AG08396 (cell line): ENCODE measurements at places on chromosomes 1 and 21.

GRCh38 chr1:1569341-1569740 lies 5.3 kb downstream of the SSU72 start:
- no peak for DNase-seq

- DNase-seq, result peak; percentile 82
These were observed 22.8 kb downstream of the DHRS3 start for GRCh38 chr1:12594966-12595756.

- no peak for DNase-seq
These were observed 36.0 kb upstream of the GPR157 start for GRCh38 chr1:9164919-9165318.

GRCh38 chr1:58652651-58653184 lies 47.1 kb downstream of the MYSM1 start:
- peak; percentile 69 for DNase-seq

DNA sequence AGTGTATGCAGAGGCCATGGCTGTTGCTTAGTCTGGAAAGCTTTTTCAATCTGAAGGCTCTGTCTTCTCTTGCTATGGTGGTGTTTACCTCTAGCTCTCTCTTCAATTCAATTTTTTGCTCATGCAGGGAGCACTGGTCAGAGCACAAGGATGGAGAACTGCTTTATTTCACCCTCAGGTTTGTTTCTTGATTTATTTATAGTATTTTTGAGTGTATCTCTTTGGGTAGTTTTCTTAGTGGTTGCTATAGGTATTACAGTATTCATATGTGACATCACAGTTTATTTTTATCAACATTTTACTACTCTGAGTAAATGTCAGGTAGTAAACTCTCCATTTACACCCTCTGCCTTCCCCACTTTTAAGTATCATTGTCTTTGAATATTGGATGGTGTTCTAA lies 147.9 kb downstream of the RASAL2 start:
- no peak for DNase-seq

GRCh38 chr1:2061065-2061778 lies 11.0 kb downstream of the PRKCZ start:
- DNase-seq, result no peak

GRCh38 chr21:44357064-44357837 lies 3.8 kb downstream of the TRPM2 start:
- no peak for DNase-seq

DNA sequence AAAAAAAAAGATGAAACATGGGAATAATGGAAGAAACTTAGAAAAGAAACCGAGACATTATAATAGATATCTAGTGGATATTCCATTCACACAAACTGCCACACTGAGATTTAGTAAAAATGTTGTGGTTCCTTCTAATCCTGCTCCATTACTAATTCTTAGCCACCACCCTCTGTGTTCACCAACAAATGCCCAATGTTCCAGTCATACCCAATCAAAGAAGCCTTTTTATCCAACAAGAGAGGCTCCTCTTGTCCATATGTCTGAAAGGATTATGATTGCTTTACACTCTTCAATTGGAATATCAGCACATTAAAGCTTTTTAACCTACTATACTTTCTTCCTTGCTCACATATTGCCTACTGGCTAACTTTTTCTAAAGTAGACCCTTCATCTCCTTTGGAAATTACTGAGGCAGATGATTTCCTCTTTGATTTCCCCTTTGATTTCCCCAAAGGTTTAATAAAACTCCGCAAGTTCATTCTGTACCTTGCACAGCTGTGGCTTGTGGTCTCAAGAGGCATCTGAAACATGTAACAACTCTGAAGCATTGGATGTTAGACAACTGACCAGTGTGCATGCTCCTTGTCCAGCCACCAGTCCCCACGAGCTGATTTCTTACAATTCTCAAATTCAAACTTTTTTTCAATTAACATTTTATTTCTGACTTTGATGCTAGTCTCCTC lies 305.6 kb upstream of the LYPLAL1 start:
- DNase-seq, result no peak

- no peak for DNase-seq
These were observed 133.3 kb downstream of the PGBD5 start for GRCh38 chr1:230292689-230293389.

DNA sequence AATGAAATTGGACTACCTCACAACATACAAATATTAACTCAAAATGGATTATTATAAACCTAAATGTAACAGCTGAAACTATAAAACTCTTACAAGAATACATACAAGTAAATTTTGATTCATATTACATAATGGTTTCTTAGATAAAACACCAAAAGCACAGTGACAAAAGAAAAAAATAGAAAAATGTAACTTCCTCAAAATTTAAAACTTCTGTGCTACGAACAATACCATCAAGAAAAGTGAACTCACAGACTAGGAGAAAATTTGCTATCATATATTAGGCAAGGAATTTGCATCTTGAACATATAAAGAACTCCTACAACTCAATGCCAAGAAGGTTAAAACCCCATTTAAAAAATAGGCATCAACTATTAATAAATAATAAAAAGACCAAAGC lies 31.2 kb downstream of the ANGPTL3 start:
- no peak for DNase-seq

DNA sequence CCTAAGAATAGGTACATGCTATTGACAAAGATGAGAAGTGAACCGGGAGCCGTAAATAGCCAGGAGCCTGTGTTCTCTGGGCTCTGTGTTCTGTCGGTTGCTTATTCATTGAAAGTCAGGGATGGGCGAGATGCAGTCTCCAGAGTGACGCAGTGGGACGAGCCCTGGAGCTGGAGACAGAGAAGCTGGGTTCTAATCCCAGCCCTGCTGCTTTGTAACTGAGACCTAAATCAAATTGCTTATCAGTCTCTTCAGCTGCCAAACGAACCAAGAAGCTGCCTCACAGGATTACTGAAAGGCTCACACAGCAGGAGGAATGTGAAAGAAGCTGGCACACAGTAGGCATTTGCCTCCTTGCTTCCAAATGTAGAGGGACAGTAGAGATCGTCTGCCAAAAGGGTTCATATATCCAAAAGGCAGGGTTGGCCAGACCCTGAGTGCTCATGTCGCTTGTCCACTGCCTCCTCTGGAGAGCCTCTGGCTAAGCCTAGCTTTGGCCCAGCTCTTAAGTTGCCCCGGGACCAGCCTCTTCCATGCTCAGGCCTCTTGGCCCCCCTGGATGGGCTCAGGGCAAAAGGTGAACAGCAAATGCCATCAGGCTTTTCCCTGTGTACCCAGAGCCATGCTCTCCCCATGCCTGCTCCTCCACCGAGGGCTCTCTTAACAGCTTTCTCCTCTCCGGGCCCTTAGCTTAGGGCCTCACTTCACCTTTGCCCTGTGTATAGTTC lies 134.2 kb upstream of the IPO9 start:
- DNase-seq, result no peak

DNA sequence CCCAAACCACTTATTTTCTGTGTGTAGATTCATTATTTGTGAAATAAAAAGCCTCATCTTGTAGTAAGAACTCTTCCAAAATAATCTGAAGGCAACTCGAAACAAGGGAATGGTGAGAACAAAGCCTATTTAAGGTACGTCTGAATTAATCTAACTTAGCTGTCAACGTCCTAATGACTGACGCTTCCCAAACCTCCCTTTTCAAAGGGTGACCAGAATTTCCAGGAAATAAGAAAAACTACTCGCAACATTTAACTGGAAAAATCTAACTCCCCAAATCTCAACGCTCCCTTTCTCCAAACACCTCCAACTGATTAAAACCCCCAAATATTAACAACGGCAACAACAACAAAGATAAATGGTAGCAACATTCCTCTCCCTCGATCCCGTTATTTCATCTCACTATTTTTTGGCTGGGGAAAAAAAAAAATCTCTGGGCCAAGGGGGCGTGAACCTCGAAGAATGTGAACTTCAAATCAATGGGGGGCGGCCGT lies 693 bp downstream of the SRSF10 start:
- DNase-seq, result no peak

GRCh38 chr1:73914951-73915350 lies 283.0 kb downstream of the LRRIQ3 start:
- DNase-seq, result no peak

- no peak for DNase-seq
These were observed 3.6 kb downstream of the XKR8 start for GRCh38 chr1:27963393-27963792.

- no peak for DNase-seq
These were observed 100.6 kb upstream of the ACTL8 start for GRCh38 chr1:17654519-17654918.

- no peak for DNase-seq
These were observed 36.4 kb downstream of the WNT9A start for GRCh38 chr1:227911376-227911775.

- DNase-seq, result peak; percentile 88
These were observed 1.7 kb upstream of the ZBTB7B start for GRCh38 chr1:155000726-155001424.

DNA sequence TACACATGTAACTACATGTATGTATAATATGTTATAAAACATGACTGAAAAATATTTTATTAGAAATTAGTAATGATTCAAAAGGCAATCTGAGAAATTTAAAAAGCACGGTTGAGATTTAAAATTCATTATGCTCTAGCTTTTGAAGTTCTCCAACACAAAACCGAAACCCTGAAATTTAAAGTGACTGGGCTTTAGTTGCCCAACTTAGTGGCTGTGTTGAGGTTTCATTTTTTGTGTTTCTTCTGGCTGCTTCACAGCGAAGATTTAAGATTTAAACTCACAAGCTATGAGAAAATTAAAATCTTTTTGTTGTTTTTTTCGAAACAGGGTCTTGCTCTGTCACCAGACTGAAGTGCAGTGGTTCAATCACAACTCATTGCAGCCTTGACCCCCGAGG lies 1058.7 kb downstream of the NCAM2 start:
- no peak for DNase-seq

DNA sequence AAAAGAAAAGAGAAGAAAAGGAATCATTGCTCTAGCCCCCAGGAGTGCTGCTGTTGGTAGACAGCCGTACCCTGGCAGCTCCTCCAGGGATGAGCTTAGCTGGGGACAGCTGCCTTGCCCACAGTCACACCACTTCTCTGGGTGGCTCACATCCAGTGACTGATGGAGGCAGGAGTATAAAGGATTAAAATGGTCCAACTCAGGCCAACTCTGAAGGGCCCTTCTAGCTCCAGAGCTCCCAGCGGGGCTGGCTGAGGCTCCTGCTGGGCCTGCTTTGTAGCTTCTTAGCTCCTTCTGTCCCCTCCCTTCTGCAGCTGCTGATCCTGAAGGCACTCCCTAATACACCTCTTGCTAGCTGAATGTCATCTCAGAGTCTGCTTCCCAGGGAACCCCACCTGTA lies 4.4 kb downstream of the CITED4 start:
- no peak for DNase-seq

GRCh38 chr1:174174461-174175329 lies 15.4 kb downstream of the RABGAP1L start:
- DNase-seq, result no peak

DNA sequence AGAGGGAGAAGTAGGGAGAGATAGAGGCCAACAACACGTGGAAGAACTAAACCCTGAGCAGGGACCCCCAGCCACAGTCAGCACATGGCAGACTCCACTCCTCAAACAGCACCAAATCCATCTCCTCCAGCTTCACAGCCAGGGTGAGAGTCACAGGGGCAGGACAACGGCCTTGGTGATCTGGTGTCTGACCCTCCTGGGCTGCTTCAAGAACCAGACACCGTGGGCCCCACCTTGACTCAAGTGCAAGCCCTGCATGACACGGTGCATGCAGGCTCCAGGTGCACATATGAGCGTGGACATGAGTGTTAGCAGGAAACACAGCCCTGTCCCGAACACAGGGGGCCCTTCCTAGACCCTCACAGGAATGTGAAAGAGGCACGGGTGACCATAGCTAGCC lies 21.9 kb downstream of the S100A7 start:
- DNase-seq, result no peak

DNA sequence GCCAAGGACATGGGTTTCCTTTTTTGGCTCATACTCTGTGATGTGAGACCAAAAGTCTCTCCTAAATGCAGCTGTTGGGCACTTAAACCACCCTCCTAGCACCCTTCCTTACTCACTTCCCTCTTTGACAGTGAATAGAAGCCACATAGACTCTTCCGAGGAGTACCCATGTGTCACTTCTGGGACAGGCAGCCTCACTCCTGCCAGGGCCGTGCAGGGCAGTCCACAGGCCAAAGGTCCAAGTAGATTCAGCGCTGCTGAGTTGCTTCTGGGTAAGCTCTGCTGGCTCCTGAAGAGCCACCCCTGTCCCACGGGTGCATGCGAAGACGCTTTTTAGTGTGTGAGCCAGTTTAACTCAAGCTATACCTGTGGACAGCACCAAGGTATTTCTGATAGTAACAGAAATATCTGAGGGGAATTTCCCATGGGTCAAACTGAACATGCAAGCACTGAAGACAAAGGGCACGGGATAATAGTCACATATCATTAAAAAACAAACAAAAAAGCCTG lies 36.8 kb upstream of the BMP8B start:
- no peak for DNase-seq

- DNase-seq, result no peak
These were observed 318.6 kb upstream of the NFIA start for GRCh38 chr1:60763741-60764140.

GRCh38 chr1:59707178-59707791 lies 107.5 kb upstream of the HOOK1 start:
- DNase-seq, result peak; percentile 80

DNA sequence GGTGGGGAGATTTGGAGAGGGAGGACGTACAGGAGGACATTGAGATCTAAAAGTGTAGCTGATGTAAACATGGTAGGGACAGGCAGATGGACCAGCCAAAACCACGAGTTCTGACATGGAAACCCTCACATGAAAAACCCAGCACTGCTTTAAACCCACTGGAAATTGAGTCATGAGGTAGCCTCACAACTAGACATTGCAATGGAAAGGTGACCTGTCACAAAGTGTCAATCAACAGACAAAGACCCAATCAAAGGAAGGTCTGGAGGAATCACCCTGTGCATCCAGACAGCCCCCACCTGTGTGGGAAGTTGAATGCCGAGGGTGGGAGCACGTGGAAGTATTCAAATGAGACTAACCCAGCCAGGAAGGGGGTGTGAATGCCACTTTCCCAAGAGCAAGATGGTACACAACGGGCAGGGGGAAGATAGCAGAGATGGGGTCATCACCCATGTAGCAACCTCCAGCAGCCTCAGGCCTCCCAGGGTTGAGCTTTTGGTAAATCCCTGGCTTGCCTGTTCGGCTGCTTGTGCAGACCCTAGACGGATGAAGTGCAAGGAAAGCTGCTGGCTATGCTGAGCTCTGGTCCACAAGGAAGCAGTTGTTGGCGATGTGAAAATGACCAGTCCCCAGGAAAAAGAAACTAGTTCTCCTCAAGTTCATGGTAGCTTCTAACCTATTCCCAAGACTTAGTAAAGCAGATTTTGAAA lies 5.6 kb downstream of the FCMR start:
- no peak for DNase-seq

GRCh38 chr1:109201123-109201703 lies 12.5 kb upstream of the SARS1 start:
- peak; percentile 78 for DNase-seq

- DNase-seq, result no peak
These were observed 32.5 kb upstream of the SLC44A3 start for GRCh38 chr1:94787691-94788090.
